NCI-H1436 (cell line): ENCODE measurements at places on chromosomes 5 and 9.
A peak's percentile ranks its signal among the peaks of the same experiment; 100 is the strongest.

GRCh38 chr5:142472306-142472951, 147.6 kb upstream of the SPRY4 start:
- no peak for DNase-seq

DNA sequence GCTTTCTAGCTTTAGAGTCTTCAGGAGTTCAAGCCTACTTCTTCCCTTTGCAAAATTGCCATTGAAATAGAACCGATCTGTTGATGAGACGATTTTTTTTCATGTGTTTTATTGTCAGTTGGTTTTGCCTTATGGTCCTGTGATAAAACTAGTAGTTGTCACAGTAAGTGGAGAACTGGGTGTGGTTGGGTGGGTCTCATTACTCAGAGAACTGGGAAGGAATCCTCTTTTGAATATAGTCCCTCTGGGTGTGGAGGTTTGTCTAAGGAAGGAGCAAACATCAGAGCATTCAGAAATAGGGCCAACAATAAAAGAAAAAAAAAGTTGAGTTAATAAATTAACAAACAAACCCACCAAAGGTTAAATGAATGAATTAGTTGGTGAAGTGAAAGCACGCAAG, 69.0 kb downstream of the ALDH1A1 start:
- no peak for DNase-seq

- DNase-seq = no peak
These were observed 238.6 kb upstream of the ANKRD55 start for GRCh38 chr5:56471707-56472106.

GRCh38 chr9:120152295-120152694, 427.7 kb downstream of the CDK5RAP2 start:
- peak; percentile 94 for DNase-seq

GRCh38 chr9:111679199-111679598, 17.8 kb downstream of the GNG10 start:
- no peak for DNase-seq

DNA sequence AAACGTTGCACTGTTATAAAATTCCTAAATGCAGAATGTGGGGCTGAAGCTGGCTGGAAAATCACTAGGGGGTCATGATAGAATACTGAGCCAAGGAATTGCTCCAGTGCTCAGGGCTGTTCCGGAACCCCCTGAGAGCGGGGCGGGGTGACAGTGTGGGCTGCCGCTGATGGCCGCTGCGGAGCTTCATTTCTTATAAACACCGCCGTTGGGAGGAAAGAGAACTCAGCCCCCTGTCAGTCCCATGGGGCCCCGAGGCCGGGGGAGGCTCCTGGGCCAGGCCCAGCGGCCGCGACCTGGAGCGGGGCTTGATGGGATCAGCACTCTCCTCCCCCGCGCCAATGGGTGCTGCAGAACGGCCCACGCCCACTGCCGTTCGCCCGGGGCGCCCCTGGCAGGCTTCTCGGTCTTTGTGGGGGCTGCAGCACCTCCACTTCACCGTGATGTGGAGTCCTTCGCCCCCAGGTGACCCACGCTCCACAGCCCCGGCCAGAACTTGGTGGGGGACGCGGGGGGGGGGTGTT, 5.2 kb upstream of the IRF1 start:
- peak; percentile 55 for DNase-seq

DNA sequence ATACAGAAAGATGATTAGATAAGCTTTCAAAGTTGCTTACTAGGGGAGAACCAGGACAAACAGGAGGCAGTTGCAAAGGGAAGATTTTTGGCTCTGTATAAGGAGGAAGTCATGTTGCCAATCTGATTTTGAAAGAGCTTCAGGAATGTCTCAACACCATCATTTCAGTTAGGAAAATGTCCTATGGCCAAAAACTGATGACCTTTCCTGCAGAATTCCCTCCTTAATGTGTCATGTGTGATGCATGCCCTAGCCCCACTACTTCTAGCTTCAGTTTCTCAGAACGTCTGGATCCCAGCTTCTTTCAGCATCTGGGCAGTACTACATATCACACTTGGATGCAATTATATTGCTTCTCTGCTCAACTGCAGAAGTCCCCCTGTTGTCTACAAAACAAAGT, 211.5 kb upstream of the NREP start:
- DNase-seq = no peak

DNA sequence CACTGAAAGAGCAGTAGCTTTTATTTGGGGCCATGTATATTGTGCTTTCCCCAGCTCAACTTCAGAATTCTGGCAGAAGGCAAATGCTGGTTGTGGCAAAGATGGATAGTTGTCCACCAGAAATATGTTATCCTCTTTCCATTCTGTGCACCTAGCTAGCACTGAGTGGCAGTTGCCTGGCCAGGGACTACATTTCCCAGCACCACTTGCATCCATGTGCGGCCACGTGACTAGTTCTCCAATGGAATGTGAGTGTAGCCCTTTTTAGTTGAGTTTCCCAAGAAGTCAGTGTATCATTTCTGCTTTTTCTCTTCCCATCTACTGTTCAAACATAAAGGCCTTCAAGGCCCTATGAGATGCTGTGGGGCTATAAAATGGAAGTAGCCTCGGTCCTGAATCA, 354.0 kb upstream of the CLINT1 start:
- DNase-seq = no peak

DNA sequence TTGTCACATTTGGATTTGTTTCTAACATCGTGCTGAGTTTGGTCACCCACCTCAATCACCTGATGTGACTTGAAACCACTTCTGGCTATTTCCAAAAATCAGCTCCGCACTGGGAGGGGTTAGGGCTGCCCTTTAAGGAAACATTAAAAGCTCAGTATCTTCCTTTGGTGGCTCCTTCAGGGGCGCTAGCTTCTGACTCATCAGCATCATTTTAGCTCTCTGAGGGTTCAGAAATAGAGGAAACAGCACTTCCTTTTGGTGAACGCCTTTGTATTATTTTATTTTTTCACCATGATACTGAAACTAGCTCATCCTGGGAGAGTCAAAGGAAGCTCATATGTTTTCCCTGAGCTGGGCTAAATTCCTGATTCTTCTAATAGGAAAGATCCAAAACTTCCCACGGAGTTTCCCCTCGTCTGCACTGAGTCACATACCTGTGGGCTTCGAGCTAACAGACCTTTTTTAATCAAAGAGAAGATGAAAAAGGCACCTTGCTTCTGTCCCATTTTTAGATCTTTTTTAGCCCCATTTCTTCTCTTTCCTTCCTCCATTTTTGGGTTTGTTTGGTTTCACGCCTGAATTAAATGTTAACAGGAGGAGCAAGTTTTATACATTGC, 48.2 kb downstream of the ROPN1L start:
- no peak for DNase-seq

DNA sequence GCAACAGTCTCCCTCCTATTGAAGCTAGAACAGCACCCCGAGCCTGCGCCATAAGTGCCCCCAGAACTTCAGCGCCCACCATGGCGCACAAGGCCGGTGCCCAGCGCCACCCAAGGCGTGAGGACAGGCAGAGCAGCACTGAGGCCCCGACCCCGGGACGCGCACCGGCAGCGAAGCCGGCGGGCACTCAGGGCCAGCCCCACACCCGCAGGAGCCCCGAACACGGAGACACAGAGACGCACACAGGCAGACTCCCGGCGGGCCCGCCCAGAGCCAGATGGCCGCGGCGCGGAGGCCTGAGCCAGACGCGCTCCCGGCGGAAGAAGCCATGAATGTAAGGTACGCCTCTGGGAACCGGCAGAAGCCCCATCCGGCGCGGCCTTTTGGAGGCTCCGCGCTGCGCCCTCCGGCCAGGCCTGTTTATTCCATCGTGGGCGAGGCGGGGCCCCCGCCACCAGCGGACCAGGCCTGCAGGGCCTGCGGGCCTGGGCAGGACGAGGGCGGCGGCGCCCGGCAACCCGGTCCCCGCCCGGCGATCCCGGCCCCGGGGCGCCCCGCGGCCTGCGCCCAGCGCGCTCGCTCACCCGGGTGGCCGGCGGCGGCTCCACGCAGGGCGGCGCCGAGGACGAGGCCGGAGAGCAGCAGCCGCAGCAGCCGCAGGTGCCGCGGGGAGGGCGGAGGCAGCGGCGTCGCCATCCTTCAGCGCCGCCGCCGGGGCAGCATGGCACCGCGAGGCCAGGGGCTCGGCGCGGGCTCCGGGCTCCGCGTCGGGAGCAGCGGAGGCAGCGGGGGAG, 486 bp downstream of the NPDC1 start:
- DNase-seq = no peak

- no peak for DNase-seq
These were observed 48.0 kb downstream of the TARS1 start for GRCh38 chr5:33488558-33489355.

- DNase-seq = no peak
These were observed 2.7 kb downstream of the NCS1 start for GRCh38 chr9:130174920-130175321.

DNA sequence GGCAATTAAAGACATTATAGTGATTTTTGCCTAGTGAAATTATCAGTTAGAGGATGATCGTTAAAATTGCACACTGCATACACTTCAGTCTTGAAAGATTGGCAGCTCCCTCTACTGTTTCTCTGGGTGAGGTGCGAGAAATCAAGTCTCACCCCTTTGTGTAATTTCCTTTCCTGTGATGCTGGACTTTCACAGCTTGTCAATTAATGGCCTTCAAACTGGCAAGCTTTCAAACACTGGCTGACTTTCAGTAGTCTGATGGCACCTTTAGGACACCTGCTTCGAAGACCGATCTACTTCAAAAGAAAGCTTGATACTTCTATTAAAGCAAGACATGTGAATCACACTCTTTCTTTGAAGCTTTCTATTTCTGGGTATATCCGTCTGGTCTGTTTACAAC, 706.7 kb upstream of the PTPRD start:
- peak; percentile 60 for DNase-seq

DNA sequence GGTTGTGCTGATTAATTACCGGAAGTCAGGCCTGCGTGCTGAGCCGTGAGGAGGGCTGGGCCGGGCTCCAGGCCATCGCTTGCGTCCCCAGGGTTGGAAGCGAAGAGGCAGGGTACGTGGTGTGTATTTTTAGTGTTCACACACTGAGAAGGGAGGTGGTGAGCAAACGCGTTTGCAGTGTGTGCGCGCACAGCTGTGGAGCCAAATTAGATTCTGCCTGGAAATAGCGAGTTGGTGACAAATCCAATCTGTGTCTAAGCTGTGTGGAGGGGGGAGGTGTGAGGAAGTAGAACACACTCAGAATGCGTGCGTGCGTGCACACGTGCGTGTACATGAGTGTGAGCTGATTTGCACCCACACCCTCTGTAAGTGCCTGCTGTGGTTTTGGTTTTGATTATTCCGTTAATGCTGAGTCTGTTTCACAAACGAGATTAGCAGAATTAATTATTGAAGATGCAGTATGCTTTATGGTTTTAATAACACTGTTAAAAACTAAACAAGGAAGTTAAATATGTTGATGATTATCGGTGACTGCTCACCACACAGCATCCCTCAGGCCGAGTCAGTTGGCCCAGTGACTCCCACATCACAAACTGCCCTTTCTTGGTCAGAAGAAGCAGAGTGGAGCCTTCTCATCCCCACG, 111.8 kb upstream of the FCN2 start:
- no peak for DNase-seq

- DNase-seq = no peak
These were observed 36.8 kb upstream of the GCNT4 start for GRCh38 chr5:75089137-75089536.

- DNase-seq = no peak
These were observed 261.1 kb upstream of the IRX4 start for GRCh38 chr5:2143646-2144353.

- no peak for DNase-seq
These were observed 105.5 kb upstream of the SPATA31C2 start for GRCh38 chr9:88243736-88244135.

DNA sequence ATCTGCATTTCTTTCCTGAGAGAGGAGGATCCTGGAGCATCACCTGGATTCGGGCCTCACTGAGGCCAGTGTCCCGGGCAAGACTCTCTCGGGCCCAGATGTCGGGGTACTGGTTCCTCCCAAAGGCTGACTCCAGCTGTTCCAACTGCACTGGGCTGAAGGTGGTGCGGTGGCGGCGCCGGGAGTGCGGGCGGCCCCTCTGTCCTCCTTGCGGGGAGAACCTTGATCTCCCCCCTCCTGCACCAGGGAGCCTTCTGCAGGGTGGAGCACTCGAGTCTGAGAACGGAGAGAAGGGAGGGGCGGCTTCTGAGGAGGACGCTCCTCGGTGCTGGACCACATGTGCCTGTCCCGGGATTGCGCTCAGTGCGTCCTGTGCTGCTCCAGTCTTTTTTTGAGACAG, 2.0 kb downstream of the PROP1 start:
- no peak for DNase-seq

DNA sequence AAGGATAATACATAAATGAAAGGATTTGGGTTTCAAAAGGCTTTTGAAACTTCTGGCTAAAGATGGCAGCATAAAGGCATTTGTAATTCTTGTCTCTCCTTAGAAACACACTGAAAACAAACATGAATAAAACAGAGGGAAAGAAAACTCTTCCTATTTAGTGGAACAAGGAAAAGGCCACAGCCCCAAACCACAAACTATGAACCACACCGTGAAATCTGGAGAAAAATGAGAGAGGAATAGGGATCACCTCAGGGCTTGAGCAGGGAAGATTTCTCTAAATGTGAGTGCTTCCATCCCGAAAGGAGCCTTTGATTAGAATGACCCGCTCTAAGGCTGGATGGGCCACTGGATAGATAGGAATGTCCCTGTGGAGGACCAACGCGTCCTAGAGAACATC, 119.6 kb downstream of the SEC61B start:
- DNase-seq = no peak

DNA sequence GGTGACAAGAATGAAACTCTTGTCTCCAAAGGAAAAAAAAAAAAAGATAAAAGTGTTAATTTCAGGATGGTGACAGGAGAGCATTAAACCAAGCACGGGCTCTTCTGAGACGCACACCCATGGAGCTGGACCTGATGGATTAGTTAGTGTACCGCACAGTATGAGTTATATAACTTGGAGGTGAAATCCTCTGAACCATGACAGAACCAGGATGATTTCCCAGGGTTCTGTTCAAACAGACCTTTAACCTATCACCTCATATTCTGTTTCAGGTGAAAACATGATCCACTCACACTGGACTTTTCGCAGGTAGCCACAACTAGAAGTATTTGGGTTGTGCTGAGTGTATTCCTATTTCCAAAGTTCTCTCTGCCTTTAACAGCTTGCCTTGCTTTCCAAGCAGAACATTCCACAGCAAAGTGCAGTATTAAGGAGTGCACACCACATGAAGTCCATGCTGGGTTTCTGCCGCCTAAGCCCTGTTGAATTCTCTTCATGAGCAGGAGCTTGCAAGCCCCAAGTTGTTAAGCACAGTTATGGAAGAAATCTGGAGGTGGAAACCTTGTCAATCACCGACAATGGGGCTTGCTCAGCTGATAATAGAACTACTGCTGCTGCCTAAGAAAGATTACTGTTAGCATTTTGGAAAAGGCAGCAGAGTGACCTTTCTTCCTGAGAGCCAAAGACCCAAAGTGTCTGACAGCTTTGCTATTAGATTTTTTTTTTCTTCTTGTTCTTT, 461.7 kb downstream of the TLE1 start:
- no peak for DNase-seq

DNA sequence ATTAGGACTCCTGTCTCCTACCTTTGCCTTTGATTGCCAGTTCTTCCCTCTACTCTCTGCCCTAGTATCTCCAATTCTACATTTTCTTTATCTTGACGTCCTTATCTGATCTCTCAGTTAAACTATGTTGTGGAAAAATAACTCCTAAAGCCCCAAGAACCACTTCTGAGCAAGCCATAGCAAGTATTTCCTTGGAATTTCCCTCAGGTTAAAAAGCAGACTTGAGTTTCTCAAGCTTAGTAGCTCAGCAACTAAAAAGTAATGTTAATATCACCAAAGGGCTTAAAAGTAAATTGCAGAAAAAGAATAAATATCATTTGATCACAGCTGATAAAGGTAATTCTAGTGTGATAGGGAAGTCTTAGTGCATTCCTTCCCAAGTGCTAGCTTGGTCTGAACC, 13.2 kb upstream of the HSPB3 start:
- no peak for DNase-seq

GRCh38 chr9:130137081-130137640, 35.0 kb upstream of the NCS1 start:
- no peak for DNase-seq

GRCh38 chr5:59789894-59790293, 103.6 kb downstream of the PDE4D start:
- DNase-seq = no peak
